Activated CD8-positive, alpha-beta T cell treated with anti-CD3 and anti-CD28 coated beads, Interleukin-2, amount 10 ng/mL, durations not matched to agents 7 days and 5 days (primary cell): ENCODE measurements at places on chromosomes 1 and 21. TPM values are rescaled to one million over a fixed set of nuclear protein-coding genes. Genes with fewer than 3 reads are reported as not detected.

DNA sequence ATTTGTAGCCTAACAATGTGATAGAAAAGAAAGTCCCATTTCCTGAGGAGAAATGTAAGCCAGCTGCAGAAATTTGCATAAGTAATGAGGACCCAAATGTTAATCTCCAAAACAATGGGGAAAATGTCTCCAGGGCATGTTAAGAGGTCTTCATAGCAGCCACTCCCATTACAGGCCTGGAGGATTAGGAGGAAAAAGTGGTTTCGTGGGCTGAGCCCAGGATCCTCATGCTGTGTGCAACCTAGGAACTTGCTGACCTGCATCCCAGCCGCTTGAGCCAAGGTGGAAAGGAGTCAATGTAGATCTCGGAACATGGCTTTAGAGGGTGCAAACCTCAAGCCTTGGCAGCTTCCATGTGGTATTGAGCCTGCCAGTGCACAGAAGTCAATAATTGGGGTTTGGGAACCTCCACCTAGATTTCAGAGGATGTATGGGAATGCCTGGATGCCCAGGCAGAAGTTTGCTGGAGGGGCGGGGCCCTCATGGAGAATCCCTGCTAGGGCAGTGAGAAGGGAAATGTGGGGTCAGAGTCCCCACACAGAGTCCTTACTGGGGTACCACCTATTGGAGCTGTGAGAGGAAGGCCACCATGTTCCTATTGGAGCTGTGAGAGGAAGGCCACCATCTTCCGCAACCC is 14.2 kb upstream of the F13B start:
- H3K4me1 ChIP-seq: no peaks in the 10 kb centered on the region
- H3K4me3 ChIP-seq: no peak overlapping the region
- H3K27me3 ChIP-seq: peaks cover 4% of the 10 kb centered on the region
- no peak for DNase-seq
- no peak overlapping the region for H3K27ac ChIP-seq

DNA sequence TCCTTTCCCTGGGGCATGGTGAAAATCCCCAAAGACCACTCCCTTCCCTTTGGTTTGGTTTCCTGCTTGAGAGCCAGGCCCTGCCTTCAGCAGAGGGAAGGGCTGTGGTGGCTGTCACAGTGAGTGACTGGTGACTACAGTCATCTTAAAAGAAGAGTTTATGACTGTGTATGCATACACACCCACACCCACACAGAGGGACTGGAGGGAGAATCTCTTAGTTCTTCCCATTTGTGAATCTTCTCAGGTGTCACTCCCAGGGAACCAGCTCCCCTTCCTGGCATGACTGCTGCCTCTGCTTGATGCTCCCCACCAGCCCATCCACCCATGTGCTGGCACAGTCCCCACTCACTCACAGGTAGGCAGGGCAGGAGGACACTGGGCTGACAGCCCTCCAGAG is 3.9 kb upstream of the KCNA2 start:
- no peak overlapping the region for H3K27ac ChIP-seq
- no peak for DNase-seq
- peaks cover 47% of the 10 kb centered on the region for H3K27me3 ChIP-seq
- no peaks in the 10 kb centered on the region for H3K36me3 ChIP-seq

AMIGO1 gene
- total RNA-seq: 1.6 TPM

DNA sequence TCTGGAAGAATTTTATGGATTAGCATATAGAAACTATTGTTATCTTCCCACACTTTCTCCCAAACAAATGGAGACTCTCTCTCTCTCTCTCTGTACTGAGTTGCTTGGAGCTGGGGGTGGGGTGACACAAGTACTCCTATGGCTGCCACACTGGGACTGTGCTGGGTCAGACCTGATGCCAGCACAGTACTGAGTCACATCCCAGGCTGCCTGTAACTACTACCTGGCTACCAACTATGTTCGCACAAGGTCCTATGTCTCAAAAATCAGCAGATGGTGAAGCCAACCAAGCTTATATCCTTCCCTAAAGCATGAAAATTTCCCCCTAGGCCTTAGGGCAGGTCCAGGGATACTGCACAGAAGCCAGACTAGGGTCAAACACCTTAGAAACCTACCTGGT is 66.6 kb downstream of the FAF1 start:
- DNase-seq: no peak
- peaks cover 20% of the 10 kb centered on the region for H3K36me3 ChIP-seq
- no peak overlapping the region for H3K4me3 ChIP-seq

DNA sequence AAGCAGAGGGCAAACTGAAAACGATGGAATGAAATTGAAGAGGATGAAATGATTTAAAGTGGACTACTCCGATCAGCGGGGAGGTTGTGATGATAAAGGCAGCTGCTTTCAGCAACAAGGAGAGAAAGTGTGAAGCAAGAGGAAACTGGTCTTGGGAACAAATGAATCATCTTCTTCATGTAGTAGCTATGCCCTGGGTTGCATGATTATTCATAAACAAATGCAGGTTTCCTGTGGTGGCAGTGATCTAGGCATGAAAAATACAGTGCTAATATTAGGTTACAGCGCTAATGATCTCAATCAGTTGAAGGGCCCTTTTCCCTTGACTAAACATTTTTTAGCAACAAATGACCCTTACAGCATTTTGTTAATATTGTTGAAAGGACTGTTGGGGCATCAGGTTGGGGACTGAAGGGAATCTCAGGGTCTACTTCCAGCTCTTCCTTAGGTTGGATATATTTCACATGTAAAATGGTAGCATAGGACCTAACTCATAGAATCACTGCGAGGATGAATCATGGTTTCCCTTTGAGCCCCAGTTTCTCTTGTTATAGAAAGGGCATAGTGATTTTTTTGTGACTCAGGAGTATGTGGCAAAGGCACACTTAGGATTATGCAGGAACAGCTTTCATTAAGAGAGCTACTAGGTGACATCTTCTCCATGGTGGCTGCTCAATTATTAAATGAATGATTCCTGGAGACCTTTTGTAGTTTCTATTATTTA is 1.9 kb upstream of the ZFYVE9 start:
- peak; percentile 33 for DNase-seq
- peak overlapping the region; percentile 17 for H3K4me3 ChIP-seq
- H3K27ac ChIP-seq: peak overlapping the region; percentile 36
- H3K27me3 ChIP-seq: peaks cover 18% of the 10 kb centered on the region
- H3K4me1 ChIP-seq: peaks cover 32% of the 10 kb centered on the region

- no peaks in the 10 kb centered on the region for H3K36me3 ChIP-seq
- no peak overlapping the region for H3K27ac ChIP-seq
- no peaks in the 10 kb centered on the region for H3K27me3 ChIP-seq
- no peak for DNase-seq
- H3K4me3 ChIP-seq: no peak overlapping the region
Observed at GRCh38 chr1:178607718-178608408, 95.0 kb downstream of the TEX35 start.

DNA sequence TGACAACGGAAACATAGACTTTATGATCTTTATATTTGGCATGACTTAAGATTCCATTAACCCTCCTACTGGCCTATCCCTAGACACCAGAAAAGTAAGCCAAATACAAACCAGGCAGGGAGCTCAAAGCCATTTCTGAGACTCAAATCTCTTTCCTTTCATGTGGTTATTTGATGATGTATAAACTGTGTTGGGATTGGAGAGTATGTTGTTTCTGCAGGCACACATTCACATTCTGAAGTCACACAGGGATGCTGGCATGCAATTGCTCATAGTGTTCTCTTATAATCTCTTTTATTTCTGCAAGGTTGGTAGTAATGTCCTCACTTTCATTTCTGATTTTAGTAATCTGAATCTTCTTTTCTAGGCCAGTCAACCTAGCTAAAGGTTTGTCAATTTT is 5.8 kb downstream of the ZMYND12 start:
- no peaks in the 10 kb centered on the region for H3K36me3 ChIP-seq
- H3K4me3 ChIP-seq: no peak overlapping the region
- H3K4me1 ChIP-seq: no peaks in the 10 kb centered on the region
- H3K27me3 ChIP-seq: peaks cover 2% of the 10 kb centered on the region

- H3K27me3 ChIP-seq: no peaks in the 10 kb centered on the region
- peaks cover 43% of the 10 kb centered on the region for H3K4me1 ChIP-seq
- H3K36me3 ChIP-seq: peaks cover 18% of the 10 kb centered on the region
- no peak for DNase-seq
Observed at GRCh38 chr1:230113593-230114236, 46.7 kb downstream of the GALNT2 start.

- DNase-seq: no peak
- peaks cover 7% of the 10 kb centered on the region for H3K27me3 ChIP-seq
- no peak overlapping the region for H3K4me3 ChIP-seq
Observed at GRCh38 chr1:61618755-61619154, 106.2 kb downstream of the TM2D1 start.
